ENCODE measurements at places on chromosomes 5 and 9.
A peak's percentile ranks its signal among the peaks of the same experiment; 100 is the strongest.

GRCh38 chr5:173188280-173188679, 43.9 kb downstream of the BNIP1 start:
- DNase-seq: no peak

DNA sequence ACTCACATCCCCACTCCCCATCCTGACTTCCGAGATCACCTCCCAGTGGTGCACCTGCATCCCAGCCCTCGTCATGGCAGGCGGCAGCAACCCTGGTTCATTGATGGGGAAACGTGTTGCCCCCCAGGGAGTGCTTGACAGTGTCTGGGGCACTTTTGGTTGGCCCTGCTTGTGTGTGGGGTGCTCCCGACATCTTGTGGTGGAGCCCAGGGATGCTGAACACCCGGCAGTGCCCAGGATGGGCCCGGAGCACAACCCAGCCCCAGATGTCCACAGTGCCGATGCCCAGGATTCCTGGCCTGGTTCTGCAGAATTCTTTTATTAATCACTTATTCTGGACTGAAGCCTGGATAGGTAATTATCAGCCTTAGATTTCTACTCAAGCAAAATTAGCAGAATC, 3.7 kb downstream of the MRPL36 start:
- DNase-seq: no peak

DNA sequence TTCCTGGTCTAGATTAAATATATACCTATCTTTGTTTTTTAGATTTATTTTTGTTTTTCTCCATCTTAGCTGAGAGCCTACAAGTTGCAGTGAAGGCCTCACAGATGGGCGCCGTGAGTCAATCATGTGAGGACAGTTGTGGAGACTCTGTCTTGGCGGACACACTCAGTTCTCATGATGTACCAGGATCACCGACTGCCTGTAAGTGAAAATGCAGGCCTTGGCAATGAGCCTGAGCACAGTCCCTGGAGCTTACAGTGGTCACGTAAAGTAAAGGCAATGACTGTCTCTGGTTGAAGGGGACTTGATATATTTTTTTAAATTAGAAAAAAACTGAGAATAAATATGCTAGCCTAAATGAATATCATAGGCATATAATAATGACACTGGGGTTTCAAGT, 271.9 kb downstream of the ARHGEF28 start:
- DNase-seq: no peak

DNA sequence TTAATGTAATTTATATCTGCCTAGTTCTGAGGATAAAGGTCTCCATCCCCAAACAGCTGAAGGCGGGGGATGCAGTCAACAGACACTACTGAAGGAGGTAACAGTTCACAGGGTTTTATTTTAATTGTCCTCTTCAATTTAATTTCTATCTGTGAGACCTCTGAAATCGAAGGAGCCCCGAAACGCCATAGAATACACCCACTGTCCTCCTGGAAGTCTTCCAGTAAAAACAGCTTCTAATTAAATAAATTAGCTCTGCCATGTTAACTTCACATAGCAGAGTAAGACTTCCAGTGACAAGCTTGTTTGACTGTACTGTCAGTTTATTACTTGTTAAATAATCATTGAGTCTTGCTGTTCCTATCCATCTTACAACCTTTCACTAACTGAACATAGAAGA, 193.5 kb downstream of the SEC61B start:
- no peak for DNase-seq

DNA sequence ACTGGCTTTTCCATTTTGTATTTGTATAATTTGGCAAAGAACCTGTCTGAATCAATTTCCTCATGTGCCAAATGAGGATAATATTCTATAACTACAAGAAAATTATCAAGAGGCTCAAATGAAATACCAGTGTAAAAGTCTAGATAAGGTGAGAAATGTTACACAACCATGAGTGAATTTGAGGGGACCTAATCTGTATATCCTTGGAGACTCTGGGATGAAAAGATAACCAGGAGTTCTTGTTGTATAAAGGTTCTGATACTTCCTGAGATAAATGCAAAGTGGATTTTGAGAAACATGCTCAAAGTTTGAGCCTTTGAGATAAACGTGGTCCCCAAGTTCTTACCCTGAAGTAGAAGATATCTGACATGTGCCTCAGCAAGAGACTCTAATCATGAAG, 120.3 kb upstream of the SLC12A2 start:
- no peak for DNase-seq

GRCh38 chr9:113388833-113389232, 12.0 kb upstream of the HDHD3 start:
- DNase-seq: no peak

DNA sequence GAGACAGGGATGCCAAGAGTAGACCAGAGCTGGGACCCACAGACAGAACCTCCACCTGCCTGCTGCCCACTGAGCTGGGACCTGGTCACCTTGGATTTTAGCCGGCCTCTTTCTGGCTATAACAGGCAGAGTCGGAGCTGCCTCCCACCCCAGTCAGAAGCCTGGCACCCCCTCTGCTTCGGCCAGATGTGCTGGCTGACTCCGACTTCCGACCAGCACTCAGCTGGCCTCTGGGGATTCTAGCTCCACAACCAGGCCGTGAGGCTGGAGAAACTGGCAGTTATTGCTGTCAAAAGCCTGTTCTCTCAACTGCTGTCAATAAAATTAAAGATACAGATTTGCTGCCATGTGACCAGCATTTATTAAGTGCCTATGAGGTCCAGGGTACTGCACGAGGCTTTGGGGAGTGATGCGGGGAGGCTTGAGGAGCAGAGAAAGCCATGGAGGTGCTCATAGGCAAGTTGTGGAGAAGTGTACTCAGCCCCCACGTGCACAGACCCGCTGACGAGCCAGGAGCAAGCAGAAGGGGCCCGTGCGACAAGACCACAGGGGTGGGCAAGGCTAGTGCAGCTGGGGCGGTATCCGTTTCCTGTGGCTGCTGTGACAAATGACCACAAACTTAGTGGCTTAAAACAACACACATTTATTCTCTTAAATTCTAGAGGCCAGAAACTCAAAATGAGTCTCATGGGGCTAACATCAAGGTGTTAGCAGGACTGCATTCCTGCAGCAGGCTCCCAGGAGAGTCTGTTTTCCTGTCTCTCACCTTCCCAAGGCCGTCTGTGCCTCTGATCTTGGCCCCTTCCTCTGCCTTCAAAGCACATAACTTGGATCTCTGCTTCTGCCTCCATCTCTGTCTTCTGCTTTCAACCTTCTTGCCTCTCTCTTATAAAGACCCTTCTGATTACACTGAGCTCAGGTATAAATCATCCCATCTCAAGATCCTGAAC, 13.1 kb downstream of the GFI1B start:
- DNase-seq: no peak

DNA sequence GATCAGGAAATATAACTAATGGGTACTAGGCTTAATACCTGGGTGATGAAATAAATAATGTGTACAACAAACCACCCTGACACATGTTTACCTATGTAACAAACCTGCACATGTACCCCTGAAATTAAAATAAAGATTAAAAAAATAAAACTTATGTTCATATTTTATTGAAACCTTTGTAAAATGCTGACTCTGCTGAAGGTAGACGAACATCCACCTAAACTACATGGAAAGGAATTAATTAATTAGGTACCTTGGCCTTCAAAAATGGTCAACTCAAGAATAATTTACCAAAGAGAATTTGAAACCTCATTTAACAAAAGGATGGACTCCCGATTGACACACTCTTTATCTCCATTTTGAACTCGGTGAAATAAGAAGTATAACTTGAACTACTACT, 152.3 kb upstream of the OR13F1 start:
- DNase-seq: no peak

- DNase-seq: no peak
These were observed 285.2 kb upstream of the SEMA6A start for GRCh38 chr5:116859666-116860320.

- DNase-seq: no peak
These were observed 258.8 kb upstream of the CHD1 start for GRCh38 chr5:99187611-99188010.

DNA sequence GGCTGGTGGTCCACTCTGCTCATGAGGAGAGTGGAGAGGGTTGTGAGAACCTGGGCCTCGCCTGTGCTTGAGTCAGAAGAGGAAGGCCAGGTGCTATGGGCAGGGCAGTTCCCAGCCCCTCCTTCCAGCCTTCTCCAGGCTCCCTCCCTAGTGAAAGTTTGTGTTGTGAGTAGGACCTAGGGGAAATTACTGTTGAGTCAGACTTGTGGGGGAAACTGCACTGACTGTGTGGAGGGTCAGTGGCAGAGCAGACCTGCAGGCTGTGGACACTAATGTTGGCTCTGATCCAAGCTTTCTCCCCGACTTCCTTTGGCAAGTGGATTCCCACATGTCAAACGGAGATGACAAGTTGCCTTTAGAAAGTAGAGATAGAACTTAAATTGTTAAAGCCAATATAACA, 102.6 kb downstream of the ARHGAP26 start:
- DNase-seq: no peak

DNA sequence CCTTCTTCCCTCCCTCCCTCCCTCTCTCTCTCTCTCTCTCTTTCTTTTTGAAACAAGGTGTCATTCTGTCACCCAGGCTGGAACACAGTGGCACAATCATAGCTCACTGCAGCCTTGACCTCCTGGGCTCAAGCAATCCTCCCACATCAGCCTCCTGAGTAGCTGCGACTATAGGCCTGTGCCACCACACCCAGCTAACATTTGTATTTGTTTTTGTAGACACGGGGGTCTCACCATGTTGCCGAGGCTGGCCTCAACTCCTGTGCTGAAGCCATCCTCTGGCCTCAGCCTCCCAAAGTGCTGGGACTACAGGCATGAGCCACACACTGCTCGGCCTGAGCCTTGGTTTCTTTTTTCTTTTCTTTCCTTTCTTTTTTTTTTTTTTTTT, 45.8 kb downstream of the PLPP7 start:
- DNase-seq: no peak

- DNase-seq: no peak
These were observed 17.2 kb downstream of the CENPP start for GRCh38 chr9:92342825-92343488.

DNA sequence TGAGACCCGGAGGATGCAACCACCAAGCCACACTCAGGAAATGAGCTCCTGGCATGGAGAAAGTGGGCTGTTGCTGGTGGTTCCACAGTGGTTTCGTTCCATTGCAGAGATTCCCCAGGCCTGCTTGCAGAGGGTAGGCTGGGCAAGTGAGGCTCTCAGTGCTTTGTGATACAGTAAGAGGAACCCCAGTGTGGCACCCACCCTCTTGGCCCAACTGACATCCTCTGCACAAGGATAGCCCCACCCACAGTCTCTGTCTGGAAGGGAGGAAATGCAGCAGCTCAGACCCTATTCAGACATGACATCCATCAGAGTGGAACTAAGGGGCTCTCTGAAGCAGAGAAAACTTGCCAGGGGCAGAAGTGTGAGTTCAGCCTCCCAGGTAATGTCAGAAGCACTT, 69.6 kb upstream of the FSTL4 start:
- DNase-seq: no peak

- no peak for DNase-seq
These were observed 21.2 kb upstream of the PANK3 start for GRCh38 chr5:168600409-168600808.

DNA sequence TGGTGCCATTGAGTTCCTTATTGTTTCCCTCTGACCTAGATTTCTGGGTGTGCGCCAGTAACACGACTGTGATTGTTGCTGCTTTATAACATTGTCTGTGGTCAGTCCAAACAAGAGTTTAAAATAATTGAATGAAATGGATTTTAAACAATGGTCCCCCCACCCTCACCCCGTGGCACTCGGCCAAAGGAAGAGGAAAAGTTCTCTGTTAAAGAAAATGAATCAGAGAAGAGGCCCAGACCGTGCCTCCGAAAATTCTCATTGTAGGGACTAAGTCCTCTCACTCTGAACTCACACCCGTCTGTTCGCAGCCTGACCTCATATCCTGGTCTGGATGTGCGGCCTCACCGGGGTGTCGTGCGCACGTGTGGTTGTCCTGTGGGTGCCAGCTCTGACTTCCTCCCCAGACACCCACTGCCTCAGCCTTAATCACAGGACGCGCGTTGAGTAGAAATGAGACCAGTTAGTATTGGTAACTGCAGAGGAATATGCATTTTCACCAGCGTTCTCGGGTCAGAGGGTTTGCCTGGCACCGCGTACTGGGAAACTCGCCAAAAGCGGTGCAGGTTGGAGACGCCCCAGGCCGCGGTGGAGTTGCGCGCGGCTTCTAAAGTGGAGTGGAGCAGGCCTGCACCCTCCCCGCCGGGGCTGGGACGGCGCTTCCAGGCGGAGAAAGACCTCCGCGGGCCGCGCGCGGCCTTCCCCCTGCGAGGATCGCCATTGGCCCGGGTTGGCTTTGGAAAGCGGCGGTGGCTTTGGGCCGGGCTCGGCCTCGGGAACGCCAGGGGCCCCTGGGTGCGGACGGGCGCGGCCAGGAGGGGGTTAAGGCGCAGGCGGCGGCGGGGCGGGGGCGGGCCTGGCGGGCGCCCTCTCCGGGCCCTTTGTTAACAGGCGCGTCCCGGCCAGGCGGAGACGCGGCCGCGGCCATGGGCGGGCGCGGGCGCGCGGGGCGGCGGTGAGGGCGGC, at the start of gene ABL1:
TSS of gene ABL1 (plus strand) at position 884 of the 966 bp plus-strand sequence. CDS start 193 bp downstream, outside the sequence.
- DNase-seq: peak; percentile 76

DNA sequence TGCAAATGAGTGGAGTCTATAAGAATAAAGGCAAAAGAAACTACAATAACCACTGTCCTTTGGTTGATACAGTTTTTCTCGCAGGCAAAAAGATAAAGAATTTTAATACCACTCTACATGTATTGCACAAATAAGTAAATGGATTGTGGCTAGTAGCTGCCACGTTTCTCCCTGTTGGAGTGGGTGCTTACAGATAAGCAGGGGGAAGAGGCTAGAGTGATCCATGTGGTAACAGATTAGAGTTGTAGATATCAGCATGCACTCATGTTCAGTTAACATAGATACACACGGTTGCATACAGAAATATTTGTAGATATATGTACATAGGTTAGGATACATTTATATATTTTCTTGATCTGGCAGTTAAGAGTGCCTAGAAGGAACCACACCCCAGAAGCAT, 179.5 kb downstream of the ARHGEF28 start:
- no peak for DNase-seq

DNA sequence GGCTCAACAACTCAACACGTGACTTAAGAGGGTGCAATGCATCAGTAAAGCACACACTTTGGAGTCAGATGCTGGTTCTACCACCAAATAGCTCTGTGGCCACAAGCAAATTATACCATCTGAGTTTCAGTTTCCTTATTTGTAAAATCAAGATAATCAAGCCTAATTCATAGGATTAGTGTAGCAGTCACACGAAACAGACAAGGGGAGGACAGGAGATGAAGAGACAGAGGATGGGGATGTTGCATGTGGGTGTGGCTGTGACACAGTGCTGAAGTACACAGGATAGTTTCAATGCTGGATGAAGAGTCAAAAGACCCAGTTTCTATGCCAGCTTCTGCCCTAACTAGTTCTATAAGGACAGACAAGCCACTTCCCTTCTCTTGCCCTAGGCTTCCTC, 60.2 kb downstream of the SPOCK1 start:
- no peak for DNase-seq

GRCh38 chr9:117706421-117707116, 2.4 kb downstream of the TLR4 start:
- no peak for DNase-seq

DNA sequence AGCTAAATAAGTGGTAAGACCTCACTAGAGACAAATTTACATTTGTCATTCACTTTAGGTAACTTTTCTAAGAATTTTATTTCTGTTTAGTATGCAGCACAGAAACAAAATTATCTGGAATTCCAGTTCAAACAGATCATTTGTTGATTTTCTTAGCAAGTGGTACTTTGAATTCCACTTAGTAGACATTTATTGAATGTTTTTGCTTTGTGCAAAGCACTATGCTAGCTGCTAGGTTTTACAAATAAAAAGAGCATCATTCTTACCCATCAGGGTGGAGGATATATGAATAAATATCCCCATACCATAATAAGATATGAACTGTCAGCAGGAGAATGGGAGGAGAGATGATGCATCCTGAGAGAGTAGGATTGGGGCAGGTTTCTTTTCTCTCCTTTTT, 35.4 kb downstream of the GNG10 start:
- no peak for DNase-seq

GRCh38 chr9:35790385-35791296, 750 bp upstream of the NPR2 start:
- DNase-seq: peak; percentile 28

Data from activated T-cell treated with anti-CD3 and anti-CD28 coated beads for 48 hours (primary cell).